H9 (cell line): ENCODE measurements at places on chromosomes 7 and 10.

DNA sequence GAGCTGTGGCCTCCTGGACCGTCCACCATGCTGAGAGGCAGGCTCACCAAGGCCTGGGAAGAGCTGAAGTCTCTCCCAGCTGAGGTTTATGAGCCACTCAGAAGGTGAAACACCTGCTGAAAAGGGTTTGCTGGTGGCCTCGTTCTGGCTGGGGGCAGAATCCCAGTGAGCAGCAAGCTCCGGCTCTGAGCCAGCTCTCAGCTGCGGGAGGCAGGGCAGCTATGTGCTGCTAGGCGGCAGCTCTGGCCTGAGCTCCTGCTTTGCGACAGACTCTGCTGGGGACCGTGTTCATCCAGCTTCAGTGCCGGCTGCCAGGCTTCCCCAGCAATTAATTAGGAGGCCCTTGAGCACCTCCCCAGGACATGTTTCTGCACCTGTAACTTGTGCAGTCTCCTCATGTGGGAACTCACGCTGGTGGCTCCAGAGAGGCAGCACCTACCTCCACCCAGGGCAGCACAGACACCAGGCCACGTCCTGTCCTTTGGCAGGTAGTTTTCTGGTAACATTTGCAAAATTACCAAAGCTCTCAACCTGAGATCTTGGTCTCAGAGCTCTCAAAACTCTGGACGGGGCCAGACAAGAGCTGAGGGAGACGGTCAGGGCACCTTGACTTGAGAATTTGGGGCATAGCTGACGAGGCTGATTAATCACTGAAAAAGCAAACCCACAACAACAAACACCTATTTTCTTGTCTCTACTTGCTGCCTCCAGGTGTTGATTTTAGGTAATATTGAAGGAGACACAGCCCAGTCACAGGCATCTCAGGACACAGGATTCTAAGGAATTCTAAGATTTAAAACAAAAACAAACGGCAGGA lies 185.0 kb downstream of the TCERG1L start:
- peak; percentile 41 for DNase-seq

- peak; percentile 67 for DNase-seq
These were observed 121.2 kb downstream of the MTERF1 start for GRCh38 chr7:91759205-91759863.

GRCh38 chr7:44212581-44213184 lies 11.9 kb downstream of the YKT6 start:
- no peak for DNase-seq

- no peak for DNase-seq
These were observed 130.6 kb upstream of the LSM8 start for GRCh38 chr7:118053353-118053752.

- DNase-seq, result peak; percentile 61
These were observed 429.0 kb upstream of the MTPN start for GRCh38 chr7:136405931-136406777.

DNA sequence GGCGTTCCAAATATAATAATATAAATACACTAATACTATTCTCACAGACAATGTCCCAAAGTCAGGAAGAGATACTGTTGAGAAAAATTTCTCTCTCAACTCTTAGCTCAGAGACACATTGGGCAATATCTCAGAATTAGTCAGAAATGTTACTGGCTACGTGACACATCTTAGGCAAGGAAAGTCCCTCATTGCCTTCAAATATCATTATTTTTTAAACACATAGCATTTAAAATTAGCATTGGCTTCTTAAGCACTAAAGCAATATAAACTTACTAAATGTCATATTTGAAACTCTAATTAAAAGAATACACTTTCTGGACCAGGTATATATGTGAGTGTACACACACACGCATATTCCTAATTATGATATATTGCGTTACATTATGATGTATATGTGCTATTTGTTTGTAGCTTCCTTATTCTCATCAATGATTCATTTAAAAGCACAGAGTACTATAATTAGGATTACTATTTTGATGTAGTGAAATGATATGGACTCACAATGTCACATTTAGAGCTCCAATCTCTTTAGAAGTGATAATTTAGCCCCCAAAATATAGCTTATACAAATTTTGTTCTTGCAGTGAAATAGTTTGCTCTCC lies 255.8 kb downstream of the TWIST1 start:
- no peak for DNase-seq

DNA sequence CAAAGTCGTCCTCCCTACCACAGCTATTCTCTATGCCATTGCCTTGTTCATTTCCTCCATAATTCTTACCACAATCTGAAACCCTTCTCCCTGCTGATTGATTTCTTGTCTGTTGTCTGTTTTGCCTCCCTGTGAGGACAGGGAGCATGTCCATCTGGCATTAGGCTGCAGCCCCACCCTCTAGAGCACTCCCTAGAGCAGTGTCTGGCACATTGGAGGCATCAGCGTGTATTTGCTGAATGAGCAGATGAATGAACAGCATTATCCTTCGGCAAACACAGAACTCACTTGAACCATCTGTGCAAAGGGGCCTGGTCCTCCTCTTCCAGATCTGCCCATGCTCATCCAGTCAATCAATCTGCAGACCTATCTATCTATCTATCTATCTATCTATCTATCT lies 5.1 kb upstream of the DMBT1 start:
- no peak for DNase-seq

GRCh38 chr7:30934225-30934624 lies 22.6 kb downstream of the AQP1 start:
- no peak for DNase-seq

DNA sequence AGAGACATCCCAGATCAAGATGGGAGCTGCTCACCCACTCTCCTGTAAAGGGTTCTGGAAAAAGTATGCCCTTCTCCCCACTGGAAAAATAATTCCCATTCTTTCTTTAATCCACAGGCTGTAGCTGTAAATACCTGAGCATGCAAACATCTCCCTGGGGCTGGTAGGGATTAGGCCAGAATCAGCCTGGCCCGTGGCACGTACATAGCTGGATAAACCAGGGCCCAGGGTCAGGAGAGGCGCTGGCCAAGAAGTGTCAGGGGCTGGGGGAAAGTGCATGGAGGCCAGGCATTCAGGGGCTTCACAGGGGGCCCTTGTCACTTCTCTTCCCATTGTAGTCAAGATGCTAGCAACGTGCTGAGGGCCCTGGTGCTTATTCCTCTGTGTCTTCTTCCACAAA lies 30.7 kb upstream of the AQP1 start:
- DNase-seq, result no peak

GRCh38 chr7:101450064-101450463 lies 87.4 kb downstream of the COL26A1 start:
- DNase-seq, result no peak

DNA sequence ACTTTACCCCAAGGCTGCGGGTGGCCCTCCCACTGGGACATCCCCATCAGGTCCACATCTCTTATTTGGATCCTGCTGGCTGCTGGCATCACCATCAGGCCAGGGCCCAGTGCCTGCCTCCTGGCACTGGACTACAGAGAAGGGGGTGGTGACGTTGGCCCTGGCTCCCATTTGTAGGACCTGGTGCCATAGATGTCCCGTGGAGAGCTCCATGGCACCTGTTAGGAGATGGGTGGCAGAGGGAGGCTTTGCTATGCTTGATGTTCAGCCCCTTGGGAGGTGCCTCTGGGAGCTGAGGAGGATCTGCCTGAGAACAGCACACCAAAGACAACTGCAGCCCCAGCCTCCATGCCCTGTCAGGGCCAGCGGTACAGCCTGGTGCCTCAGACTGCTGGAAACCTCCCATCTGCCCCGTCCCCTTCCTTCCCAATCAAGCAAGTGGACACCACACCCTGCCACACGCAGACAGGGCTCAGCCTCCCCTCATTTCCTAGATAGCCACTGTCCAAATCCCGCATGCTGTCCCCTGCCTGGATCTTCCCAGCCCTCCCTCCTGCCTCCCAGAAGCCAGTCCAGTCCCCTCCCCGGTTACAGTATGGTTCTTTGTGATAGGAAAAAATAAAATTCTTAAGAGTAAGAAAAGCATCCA lies 230.0 kb upstream of the GRB10 start:
- DNase-seq, result no peak

- no peak for DNase-seq
These were observed 18.1 kb upstream of the AKR1E2 start for GRCh38 chr10:4807761-4808507.

DNA sequence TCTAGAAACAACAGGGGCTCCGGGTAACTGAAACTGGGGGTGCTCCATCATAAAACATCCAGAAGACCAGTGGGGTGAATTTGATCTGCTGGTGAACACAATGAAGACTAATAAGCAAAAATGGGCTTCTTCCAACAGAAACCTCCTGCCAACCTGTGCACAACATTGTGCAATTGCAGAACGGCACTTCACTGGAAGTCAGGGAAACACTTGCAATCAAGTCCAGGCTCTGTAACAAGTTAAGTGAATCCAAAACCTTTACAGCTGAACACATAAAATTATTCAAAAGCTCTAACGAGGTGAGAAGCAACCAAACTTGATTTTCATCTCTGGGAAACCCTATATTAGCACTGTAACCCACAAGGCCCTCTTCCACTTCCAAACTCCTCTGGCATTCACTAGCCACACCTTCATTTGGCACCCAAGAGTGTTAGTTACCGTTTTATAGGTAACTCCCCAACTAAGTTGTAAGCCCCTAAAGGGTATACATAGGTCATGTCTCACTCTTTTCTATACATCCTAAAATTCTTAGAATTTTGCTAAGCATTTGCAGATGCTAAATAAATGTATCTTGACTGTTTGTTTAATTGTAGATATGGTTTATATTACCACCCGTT lies 22.0 kb downstream of the IMMP2L start:
- DNase-seq, result no peak

DNA sequence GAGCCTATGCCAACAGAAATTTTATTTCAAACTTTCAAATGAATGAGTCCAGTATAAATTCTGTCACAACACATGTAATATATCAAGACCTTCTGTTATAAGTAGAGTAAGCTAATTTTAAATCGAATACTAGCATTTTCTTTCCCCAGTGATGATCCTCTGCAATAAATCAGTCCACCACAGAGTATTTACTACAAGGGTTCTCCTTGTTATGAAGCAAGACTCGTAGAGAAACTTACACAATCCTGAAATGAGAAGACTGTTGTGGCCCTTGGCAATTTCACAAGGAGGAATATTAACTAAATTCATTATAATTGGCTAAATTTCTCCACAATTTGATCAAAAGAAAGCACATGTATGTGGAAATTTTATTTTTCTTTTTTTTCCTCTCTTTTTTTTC lies 312.4 kb upstream of the DGKB start:
- no peak for DNase-seq

- DNase-seq, result peak; percentile 70
These were observed at the start of gene JAKMIP3 for GRCh38 chr10:132065491-132066105. Gene JAKMIP3, plus strand, starts transcription at chr10:132065946. Its CDS starts 38,863 bp downstream, at chr10:132104809.

DNA sequence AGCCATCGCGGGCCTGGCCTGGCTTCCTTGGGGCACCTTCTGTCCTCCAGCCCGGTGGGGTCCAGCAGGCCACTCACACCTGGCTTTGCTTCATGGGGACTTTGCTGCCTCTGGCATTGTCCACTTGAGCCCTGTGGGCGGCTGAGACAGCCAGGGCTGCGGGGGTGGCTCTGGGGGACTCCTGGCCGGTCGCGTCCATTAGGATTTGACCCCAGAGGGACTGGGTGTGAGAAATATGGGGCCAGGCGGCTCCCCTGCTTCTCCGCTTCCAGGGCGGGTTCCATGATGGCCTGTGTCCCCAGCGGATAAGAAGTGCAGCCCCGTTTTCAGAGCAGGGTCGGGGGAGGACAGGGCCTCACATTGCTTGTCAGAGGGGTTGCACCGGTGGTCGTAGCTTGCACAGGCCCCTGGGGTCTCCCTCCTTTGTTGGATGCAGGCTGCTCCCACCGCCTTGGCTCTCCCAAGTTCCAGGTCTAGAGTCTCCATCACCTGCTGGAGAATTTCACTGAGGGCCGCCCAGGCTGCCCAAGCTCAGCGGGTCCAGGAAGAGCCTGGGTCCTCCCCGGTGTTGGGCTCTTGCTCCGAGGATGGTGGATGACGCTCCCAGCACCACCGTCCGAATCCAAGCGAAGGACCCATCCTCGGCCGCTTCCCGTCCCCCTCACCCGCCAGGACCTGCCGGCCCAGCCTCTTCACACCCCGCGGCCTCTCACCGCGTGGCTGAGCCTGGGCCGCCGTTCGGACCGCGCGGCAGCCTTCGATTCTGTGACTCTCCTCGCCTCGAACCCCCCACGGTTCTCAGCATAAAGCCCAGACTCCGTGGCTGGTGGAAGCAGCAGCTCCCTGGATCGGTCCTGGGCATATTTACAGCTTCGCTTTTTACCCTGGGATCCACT lies 140.1 kb downstream of the DYNC2I1 start:
- DNase-seq, result no peak

DNA sequence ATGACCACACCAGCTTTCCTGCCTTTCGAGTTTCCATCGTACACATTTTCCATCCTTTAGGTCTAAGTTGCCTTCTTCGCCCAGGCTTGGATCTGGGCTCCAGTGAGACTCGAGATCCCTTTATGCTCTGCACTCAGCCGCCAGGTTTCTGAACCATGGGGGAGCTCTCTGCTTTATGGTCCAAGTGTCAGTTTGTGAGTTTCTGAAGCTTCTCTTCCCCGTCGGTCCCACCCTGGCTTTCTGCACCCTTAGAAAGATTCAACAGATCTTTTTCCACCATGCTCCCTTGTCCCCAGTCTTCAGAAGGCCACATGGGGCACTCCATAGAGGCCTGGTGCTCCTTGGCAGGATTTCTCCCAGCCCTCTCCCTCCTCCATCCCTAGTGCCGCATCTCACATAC lies 402.0 kb downstream of the PTPRN2 start:
- DNase-seq, result no peak

GRCh38 chr7:37510043-37510634 lies 61.5 kb upstream of the ELMO1 start:
- DNase-seq, result no peak

GRCh38 chr10:132575320-132576201 lies 38.0 kb downstream of the INPP5A start:
- DNase-seq, result no peak

- no peak for DNase-seq
These were observed 362.0 kb upstream of the NFE2L3 start for GRCh38 chr7:25789701-25790640.

DNA sequence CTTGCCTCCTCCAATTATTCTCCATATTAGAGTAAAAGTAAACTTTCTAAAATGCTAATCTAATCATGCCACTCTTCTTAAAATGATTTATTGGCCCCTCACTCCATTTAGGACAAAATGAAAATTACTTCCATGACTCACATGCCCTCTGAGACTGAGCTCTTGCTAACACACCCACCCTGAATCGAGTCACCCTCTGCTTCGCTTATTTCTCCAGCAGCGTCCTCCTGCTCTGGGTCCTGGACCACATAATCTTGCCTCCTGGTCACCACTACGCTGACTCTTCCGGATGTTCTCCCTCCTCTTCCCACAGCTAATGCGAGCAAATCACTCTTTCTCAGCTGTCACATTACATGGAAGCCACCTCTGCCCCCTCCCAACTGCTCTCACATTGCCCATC lies 384.0 kb upstream of the FZD8 start:
- DNase-seq, result no peak

GRCh38 chr7:15571301-15571878 lies 9.6 kb upstream of the AGMO start:
- no peak for DNase-seq

- no peak for DNase-seq
These were observed 16.2 kb upstream of the NME8 start for GRCh38 chr7:37832194-37832593.

DNA sequence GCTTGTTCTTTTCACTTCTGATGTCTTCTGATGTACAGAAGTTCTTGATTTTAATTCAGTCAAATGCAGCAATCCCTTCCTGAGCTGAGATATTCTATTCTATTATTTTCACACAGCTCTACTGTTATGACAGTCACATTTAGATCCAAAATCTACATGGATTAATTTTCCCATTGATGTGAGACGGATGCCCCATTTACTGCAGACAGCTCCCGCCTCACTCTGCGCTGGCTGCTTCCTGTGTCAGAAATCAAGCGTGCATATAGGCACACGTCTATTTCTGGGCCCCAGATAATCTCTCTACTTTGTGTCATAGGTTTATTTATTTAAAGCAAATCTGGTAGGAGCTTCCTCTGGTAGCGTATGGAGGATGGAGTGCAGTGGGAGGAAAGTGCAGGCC lies 6.7 kb downstream of the BNIP3 start:
- DNase-seq, result no peak
